ENCODE measurements at places on chromosomes 16 and 17. TPM values are rescaled to one million over a fixed set of nuclear protein-coding genes. Genes with fewer than 3 reads are reported as not detected.

ITGB4 gene
- polyA plus RNA-seq = not detected

C17orf100 gene
- 3.1 TPM for polyA plus RNA-seq

ELMO3 gene
- polyA plus RNA-seq = not detected

LHX1 gene
- polyA plus RNA-seq = 88.3 TPM
